Cortex of kidney (tissue), 1 donor: ENCODE measurements at places on chromosomes 13 and 19.

- DNase-seq, result no peak
Observed at GRCh38 chr13:30022256-30022655, 171.8 kb upstream of the UBL3 start.

- DNase-seq, result no peak
Observed at GRCh38 chr19:45514376-45515051, 7.2 kb downstream of the VASP start.

- no peak for DNase-seq
Observed at GRCh38 chr13:75355609-75356008, 126.4 kb downstream of the TBC1D4 start.

GRCh38 chr13:58151452-58151851, 519.9 kb downstream of the PCDH17 start:
- no peak for DNase-seq

- no peak for DNase-seq
Observed at GRCh38 chr13:112056739-112057438, 10.1 kb upstream of the SOX1 start.

- no peak for DNase-seq
Observed at GRCh38 chr19:7913652-7914051, 978 bp upstream of the TGFBR3L start.

GRCh38 chr19:29484876-29485275, 40.9 kb upstream of the VSTM2B start:
- no peak for DNase-seq

GRCh38 chr19:10991521-10992081, 30.8 kb downstream of the SMARCA4 start:
- DNase-seq, result no peak

DNA sequence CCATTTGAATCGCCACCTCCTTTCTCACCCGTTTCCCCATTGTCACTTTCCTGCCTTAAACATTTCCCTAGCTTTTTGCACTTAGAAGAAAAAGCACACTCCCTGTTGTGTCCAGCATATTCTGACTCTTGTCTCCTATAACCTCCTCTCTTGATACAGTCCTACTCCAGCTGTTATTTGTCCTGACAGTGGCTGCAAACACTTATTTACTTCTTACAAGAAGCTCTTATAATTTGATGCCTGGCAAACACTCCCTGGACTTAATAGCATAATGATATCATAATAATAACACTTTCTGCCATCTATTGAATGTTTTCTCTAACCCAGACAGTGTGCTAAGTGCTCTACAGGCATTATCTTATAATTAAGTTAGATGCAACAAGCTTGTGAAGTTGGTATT, 76.6 kb downstream of the DGKH start:
- DNase-seq, result no peak

GRCh38 chr13:70237131-70237530, 128.9 kb upstream of the KLHL1 start:
- DNase-seq, result no peak

- DNase-seq, result no peak
Observed at GRCh38 chr13:113126265-113127150, 3.9 kb downstream of the F10 start.

DNA sequence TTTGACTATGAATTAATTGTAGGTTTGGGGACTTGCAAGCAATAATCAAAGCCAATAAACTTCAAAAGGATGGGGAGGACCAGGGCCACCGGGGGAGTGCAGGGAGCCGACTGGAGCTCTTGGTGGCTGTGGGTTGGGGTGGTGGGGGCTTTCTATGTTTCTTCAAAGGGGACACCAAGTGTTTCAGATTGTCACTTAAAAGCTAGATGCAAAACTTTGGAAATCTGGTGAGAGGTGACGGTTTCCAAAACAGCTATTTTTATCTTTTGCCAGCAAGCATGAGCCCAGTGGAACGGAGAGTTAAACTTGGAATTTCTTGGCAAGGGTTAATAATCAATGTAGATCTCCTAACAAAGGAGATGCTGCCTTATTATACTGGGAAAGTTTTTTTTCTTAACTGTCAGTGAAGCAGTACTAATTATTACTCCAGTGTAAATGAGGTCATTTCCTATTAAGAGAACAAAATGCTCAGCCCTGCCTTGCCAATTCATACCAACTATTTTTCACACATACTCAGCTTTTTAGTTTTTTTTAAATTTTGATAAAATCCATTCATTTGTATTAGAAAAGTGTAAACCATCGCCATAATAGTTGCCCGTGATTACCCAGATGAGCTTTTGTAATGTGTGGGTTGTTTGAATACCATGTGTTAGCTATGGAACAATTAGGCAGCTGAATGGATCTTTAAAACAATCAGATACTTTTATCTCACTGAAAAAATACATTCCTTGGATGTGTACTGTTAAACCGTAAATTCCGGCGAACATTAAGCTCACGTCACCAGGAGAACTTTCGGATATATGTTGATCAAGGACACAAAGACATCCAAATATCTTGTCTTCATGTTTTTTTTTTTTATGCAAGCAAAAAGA, 95.9 kb upstream of the ZNF536 start:
- DNase-seq, result no peak

DNA sequence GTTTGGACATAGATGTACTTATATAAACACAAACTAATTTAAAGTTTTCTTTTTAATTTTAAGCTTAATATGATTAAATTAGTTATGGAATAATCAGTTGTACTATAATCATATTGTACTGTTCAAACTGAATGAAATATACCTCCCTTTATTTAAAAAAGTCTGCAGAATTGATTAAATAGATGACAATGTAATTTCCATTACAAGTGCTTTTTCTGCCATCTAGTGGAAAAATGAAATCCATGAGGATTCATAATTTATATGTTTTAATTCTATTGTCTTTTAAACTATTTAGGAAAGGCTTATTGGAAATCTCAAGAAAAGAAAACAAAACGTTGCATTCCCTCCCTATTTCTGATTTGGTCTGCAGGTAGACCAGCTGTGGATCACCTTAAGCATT, 30.9 kb downstream of the MZT1 start:
- no peak for DNase-seq

GRCh38 chr19:39759457-39760184, 19.0 kb upstream of the LEUTX start:
- no peak for DNase-seq

DNA sequence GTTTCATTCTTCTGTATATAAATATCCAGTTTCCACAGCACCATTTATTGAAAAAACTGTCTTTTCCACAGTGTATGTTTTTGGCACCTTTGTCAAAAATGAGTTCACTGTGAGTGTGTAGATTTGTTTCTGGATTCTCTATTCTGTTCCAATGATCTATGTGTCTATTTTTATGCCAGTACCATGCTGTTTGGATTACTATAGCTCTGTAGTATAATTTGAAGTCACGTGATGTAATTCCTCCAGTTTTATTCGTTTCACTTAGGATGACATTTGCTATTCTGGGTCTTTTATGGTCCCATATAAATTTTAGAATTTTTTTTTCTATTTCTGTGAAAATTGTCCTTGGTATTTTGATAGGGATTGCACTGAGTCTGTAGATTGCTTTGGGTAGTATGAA, 11.0 kb upstream of the ZNF823 start:
- no peak for DNase-seq

DNA sequence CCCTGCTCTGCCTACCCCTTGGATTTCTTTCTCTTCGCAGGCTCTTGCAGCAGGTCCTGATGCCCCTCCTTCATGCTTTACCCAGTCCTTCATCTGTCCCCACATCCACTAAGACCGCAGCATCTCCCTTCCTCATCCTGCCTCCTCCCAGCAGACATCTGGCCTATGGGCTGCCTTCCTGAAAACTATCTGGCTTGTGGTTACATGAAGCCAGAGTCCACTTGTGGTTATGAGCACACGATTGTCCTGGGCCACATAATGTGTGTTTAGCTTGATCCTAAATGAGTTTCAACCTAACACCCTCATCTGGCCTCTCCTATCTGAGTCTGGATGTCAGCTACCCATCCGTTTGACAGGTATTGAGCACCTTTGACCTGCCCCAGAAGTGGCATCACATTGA, 5.5 kb upstream of the ZNF175 start:
- no peak for DNase-seq

DNA sequence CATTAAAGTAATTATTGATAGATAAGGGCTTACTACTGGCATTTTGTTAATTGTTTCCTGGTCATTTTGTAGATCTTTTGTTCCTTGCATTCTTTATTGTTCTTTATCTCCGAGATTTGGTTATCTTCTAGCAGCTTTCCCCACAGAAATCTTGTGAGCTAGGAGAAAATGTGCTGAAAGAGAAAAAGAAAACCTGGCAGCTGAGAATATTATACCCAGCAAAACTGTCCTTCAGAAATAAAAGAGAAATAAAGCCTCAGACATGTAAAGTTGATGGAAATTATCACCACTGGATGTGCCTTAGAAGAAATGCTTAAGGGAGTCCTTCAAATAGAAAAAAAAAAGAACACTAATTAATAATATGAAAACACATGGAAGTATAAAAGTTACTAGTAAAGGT, 464.9 kb upstream of the GPC6 start:
- DNase-seq, result no peak

DNA sequence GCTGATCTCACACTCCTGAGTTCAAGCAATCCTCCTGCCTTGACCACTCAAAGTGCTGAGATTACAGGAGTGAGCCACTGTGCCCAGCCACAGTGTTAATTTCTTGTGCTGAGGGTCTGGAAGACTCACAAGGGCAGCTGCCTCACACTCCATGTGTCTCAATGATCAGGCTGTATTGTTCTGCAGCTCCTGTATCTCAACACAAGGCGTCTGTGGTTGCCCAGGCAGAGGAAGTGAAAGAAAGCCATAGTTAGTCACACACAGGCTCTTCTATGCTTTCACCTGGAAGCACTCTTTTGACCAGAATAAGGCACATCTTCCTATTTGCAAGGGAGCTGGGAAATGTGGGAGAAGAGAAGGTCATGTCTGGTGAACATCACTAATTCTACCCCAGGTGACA, 107.3 kb upstream of the ZNF507 start:
- DNase-seq, result no peak

- DNase-seq, result no peak
Observed at GRCh38 chr13:113876346-113877148, 12.7 kb upstream of the GAS6 start.

DNA sequence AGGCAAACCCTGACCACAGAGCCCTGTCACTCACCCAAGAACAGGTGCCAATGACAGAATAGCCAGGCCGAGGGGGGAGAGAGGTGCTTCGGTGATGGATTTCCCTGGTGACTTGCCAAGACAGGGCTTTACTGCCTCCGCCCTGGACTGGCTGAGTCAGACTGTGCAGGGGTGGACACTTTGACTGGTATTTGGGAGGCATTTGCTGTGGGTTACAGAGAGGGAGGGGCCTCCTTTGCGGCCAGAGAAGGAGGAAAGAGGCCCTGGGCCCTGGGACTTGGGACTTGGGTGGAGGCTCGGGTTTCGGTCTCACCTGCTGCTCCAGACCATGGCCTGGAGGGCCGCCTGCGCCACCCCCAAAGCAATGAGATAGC, 4.6 kb upstream of the EPS8L1 start:
- DNase-seq, result no peak

GRCh38 chr13:106529415-106530170, 5.9 kb downstream of the EFNB2 start:
- no peak for DNase-seq

DNA sequence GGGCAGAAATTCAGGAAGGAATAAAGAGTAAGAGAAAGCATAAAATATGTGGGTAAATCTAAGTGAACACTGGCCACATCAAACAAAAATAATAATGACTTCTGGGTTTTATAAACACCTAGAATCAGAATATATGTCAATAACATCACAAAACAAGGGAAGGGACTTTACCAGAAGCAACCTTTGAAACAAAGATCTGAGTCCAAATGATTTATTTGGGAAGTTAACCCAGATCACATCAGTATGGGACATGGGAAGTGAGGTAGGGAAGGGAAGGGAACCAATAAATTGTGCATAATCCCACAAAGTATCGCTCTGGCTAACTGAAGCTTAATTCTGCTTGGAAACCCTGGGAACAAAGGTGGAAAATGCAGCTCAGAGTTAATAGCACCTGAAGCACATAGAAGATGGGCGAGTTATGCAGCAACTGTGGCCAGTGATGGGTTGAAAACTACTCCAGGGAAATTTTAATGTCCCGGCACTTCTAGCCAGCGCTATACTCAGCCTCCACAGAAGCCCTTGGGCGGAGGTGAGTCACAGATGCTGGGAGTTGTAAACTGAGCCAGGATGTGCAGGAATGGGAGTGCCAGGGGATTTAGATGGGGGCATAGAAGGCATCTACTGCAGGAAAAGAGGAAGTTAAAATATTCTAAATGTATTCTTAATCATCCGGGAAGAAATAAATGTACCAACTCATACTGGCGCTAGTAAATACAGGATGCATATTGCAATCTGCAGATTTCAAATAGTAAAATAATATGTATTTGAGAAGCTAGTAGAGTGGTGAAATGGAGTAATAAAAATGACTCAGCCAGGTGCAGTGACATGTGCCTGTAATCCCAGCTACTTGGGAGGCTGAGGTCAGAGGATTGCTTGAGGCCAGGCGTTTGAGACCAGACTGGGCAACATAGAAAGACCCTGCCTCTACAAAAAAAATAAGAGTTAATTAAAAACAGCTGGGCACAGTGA, 34.2 kb upstream of the CEBPG start:
- DNase-seq, result no peak
